ENCODE measurements at places on chromosomes 16 and 17.
A peak's percentile ranks its signal among the peaks of the same experiment; 100 is the strongest.

DNA sequence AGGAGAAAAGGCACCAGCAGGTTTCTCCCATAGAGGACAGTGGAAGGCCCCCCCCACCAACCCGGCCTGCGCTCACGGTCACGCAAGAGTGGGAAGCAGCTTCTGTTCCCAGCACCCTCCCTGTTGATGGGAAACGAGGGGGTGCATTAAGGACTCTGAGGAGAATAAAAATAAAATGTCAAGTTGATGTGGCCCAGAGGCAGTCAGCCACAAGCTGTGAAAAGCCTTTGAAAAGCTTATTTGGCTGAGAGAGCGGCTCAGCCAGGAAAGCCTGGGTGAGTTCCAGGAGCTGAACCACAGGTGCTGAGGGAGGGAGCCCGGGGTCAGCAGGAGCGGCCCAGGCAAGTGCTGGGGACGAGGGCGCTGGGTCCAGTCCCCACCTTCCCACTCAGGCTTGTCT, 26.9 kb upstream of the SPATA32 start:
- DNase-seq: no peak

GRCh38 chr16:88758227-88758943, 26.6 kb downstream of the PIEZO1 start:
- DNase-seq: no peak

DNA sequence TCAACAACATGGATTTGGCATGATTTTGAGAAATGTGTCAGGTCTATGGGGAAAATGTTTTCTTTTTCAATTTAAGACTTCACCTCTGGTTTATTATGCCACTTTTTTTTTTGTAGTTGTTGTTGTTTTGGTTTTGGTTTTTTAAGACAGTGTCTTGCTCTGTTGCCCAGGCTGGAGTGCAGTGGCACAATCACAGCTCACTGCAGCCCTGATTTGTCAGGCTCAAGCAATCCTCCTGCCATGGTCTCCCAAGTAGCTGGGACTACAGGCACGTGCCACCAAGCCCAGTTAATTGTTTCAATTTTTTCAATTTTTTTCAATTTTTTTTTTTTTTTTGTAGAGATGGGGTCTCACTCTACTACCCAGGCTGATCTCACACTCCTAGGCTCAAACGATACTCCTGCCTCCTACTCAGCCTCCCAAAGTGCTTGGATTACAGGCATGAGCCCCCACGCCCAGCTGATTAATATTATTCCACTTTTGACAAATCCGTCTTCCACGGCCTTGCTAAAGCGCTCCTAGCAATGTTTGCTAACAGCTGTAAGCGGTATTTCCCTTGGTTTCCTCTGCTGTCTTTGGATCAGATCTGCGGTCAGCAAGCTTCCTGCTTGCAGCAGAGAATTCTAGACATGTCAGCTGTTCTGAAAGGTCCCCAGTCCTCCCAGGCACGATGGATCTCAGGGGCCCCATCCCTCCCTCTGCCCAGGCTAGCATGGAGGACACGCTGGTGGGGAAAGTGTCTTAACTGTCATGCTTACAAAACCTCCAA, 7.0 kb upstream of the MILR1 start:
- no peak for DNase-seq

DNA sequence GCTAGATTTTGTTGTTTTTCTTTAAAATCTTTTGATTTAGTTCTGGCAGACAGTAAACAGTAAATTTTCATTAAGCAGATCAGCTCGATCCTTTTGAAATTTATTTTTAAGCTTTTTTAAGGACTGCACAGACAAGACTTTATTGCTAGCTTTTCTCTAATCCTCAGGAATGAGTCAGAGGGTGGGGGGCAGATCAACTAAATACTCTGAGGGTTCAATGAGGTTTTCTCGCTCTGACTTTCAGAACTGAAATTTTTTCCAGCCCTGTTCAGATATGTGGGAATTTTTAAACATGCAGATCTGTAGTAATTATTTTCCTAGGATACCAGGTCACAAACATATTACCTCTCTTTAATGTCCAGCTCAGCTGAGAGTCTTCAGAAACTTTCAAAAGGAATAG, 977.2 kb downstream of the CDH11 start:
- DNase-seq: no peak

DNA sequence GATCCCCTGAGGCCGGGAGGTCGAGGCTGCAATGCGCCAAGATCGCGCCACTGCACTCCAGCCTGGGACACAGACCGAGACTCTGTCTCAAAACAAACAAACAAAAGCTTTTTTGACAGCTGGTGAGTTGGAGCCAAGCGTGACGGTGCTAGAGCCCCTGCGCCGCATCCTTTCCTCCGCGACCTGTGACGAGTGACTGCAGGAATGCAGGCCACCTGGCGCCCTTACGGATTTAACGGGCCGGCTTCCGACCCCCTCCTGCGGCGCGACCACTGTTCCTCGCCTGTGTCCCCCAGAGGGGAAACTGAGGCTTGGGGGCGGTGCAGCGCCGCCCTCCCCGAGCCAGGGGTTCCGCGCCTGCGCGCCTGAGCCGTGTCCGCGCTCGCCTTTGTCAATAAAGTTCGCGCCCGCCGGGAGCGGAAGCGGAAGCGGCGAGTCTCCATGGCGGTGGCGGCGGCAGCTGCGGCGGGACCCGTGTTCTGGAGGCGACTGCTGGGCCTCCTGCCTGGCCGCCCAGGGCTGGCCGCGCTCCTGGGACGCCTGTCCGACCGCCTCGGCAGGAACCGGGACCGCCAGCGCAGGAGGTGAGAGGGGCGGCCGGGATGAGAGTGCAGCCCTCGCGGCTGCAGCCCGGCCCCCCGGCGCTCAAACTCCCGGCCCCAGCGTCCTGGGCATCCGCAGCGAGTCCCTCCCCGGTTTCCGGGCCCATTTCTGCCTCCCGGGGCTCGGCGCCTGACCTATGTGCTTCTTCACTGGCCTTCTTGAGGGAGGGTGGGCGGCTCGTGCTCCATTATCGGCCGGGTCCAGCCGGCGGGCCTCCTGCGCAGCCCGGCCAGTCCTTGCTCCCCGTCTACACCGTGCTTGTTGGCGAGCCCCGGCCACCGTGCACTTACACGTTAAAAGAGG, at the start of gene PGS1:
Gene PGS1, plus strand, starts transcription at position 425 of the 906 bp plus-strand sequence. Its CDS starts 17 bp downstream, at position 442.
- peak; percentile 8 for DNase-seq

DNA sequence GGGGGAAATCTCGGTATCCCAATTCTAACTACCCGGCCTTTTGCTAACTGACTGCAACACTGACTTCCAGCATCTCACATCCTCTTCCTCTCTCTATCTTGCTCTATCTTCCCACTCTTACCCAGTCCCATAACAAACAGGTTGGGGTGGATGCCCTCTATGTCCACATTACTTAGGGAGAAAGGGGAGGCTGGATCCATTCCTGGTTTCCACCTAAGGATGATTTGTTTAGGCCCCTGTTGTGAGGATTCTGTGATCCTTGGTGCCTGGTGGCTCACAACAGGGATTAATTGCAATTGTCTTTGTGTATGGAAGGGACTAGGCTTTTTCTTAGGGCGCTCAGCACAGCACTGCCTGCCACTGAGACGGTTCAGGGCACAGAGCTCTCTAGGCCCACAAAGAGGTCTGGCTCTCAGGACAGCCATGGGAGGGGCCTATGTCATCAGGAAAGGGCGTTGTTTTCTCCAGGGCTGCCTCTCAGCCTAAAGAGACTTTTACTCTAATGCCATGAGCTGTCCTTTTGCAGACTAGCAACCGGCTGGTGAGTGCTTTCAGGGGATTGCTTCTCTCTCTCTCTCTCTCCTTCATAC, 612.1 kb upstream of the SALL1 start:
- no peak for DNase-seq

- DNase-seq: no peak
Observed at GRCh38 chr17:409308-409847, 56.8 kb upstream of the RPH3AL start.

DNA sequence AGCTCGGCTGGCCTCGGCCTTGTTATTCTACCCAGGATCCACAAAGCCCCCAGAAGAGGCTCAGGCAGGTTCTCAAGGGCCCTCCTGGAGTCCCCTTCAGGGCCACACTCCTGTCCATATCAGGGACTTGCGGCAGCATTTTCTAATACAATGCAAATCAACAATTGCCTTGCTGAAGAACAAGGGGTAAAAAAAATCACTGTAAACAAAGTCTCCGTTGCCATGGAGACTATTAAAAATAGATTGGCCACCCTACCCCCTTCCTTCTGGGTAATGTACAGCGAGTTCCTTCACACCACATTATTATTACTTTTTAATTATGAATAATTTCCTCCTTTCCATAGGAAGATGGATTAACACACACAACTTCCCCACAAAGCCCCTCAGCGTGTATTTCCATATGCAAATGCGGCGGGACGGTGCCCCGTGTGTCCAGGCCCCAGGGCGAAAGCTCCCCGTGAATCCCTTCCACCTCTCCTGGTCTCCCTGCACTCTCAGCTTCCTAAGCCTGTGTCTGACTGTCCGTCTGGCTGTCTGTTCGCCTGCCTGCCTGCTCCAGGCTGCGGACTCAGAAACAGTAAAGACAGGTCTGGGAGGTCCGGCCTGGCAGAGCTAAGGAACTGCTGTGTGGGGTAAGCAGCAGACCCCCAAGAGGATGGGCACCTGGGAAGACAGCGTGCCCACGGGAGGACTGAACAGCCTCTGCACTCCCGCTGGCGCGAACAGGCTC, 196.6 kb downstream of the RBFOX3 start:
- peak; percentile 93 for DNase-seq

DNA sequence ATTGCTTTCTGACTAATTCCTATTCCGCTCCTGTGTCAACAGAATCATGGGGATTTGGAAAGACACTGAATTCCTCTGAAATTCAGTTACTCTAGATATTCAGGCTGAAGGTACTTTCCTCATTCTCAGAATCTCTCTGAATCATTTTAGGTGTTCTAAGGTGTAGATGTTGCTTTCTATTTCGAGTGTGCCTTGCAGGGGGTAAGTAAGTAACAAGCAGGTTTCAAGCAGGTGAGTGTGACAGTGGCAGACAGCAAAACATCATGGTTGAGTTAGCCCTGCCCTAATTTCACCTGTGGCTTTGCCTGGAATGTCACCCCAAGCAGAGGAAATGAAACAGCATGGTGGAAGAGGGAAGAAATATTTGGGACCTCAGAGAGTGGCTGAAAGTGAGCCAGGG, 75.1 kb downstream of the SHISA9 start:
- no peak for DNase-seq

- no peak for DNase-seq
Observed at GRCh38 chr16:89334988-89335802, 117.7 kb downstream of the ZNF778 start.

- no peak for DNase-seq
Observed at GRCh38 chr17:5291683-5292350, 9.7 kb downstream of the RABEP1 start.

DNA sequence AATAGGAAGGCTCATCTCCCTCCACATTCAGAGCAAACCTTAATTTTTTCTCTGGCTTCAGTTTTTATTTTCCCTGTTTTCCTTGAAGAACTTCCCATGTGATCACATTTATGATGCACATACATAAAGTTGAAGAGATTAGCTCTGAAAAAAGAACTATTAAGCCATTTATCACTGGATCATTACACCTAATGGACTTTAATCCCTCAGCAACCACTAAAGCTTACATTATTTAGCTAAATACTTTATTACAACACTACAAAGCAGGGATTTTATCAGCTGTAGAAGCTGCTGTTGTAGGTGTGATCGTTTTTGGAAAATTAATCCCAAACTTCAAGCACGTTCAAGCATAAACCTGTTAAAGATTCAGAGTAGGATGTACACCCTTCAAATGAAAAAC, 21.1 kb downstream of the SMYD4 start:
- no peak for DNase-seq

GRCh38 chr17:29677221-29677791, 54.6 kb upstream of the CORO6 start:
- no peak for DNase-seq

DNA sequence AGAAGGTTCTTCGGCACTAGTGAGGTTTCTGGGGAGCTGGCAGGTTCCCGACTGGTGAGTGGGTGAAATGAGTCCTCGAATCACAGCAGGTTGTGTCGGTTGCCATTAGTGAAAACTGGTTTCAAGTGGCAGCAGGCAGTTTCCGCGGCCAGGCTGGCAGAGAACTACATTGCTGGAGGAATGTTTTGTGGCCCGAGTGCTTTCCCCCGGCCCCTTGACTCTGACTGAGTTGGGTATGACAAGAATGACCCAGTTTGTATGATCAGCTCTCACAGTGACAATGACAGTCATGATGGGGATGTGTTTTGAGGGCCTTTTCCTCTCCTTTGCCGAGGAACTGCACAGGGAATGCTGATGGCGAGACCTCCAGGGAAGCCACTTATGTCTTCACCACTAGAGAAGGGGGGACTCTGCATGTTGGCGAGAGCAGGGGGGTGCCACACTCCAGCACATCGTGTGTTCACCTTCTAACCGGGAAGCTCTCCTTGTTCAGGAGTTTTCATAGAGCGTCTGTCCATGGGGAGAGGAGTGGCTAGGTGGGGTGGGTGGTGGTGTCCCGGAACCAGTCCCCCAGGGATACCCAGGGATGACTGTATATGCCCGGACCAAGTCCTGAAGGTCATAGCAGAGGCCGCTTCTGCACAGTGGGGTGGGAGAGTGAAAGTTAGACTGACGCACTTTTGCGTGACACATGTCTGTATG, 206.0 kb upstream of the CHMP6 start:
- DNase-seq: no peak

- DNase-seq: no peak
Observed at GRCh38 chr16:79597277-79598062, 3.1 kb downstream of the MAF start.

DNA sequence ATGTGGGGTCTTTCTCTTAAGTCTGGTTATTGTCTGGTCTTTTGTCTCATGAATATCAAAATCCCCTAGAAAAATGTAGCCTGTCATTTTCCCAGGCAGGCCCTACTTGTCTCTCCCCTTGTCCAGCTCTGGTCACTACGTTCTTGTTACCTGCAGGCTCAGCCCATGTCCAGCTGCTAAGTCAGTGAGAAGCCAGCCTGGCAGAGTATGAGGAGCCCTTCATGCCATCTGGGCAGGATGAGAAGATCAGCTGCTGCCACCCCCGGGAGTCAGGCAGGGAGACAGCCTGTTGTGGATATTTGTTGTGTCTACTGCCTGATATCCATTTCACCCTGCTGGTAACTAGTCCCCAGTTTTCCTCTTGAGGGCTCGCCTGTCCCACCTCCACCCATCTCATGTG, 88.9 kb downstream of the ASIC2 start:
- DNase-seq: no peak

DNA sequence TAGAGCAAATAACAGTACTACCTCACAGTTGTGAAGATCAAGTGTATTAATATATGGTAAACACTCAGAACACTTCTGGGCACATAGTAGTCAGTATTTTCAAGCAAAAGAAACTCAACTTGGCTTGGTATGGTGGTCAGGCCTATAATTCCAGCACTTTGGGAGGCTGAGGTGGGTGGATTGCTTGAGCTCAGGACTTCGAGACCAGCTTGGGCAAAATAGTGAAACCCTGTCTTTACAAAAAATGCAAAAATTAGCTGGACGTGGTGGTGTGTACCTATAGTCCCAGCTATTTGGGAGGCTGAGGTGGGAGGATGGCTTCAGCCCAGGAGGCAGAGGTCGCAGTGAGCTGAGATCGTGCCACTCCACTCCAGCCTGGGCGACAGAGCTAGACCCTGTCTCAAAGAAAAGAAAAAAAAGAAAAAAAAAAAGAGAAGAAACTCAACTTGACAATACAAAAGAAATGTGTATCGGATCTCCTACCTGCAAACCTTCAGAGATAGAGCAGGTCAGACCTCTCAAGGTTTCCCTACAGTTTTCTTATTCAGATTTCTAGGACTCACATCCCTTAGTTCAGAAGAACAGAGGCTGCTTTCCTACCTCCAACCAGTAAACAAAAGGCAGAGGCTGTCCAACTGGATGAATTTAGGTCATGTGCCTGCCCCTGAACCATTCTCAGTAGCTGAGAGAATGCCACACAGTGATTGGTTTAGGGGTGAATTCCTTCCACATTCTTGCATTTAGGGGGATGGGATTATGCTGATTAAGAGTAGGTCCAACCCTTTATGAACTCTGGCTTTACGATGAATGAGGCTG, 1.7 kb upstream of the KPNA2 start:
- no peak for DNase-seq
